ENCODE measurements at places on chromosomes 1 and 21. TPM values are rescaled to one million over a fixed set of nuclear protein-coding genes. Genes with fewer than 3 reads are reported as not detected.

Gene PRR9
- not detected for total RNA-seq

Gene DVL1
- total RNA-seq: 35.3 TPM

Gene SUMO3
- total RNA-seq: 81.8 TPM

Gene RCC2
- total RNA-seq: 75.7 TPM

Gene IGFN1
- total RNA-seq: not detected

Gene LAPTM5
- 34.4 TPM for total RNA-seq

Gene PRAMEF17
- not detected for total RNA-seq

Gene CFHR1
- not detected for total RNA-seq

Gene SLC30A10
- total RNA-seq: not detected

Gene CITED4
- 1.5 TPM for total RNA-seq

Gene C2CD2
- 28.3 TPM for total RNA-seq

Gene CAPN8
- total RNA-seq: not detected

Gene DYNLT5
- total RNA-seq: 0.43 TPM

Gene PTGER3
- total RNA-seq: under 0.01 TPM

Gene RBBP5
- 15.2 TPM for total RNA-seq

Gene F3
- 9.3 TPM for total RNA-seq

Gene HTR6
- total RNA-seq: not detected

Gene MAP10
- 0.65 TPM for total RNA-seq
